ENCODE measurements at places on chromosomes 2 and 18.

DNA sequence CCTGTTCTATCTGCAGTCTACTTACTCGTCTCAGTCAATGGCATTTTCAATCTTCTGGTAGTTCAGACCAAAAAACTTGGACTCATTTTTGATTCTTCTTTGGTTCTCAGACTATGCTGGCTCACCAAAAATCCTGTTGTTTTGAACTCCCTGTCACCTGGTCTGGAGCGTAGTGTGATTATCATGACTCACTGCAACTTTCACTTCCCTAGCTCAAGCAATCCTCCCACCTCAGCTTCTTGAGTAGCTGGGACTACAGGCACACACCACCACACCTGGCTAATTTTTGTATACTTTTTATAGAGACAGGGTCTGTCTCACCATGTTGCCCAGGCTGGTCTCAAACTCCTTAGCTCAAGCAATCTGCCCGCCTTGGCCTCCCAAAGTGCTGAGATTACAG lies 163.3 kb upstream of the CDH7 start:
- no peak for DNase-seq

DNA sequence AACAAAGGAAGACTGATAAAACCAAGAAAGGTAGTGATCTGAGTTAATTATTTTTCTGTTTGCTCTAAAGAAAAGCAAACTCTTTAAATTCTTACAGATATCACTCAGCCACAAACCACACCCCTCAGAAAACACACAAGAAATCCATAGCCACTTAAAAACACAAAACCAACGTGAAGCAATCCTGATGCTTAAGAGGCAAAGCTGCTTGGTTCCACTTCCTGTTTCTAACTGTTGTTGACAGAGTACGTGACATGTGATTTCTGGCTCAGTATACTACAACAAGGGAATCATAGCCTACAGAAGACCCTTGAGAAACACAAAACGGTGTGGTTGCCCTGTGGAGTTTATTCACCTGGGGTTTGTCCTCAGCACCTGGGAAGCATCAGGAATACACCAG lies 240.9 kb upstream of the APCDD1 start:
- no peak for DNase-seq

DNA sequence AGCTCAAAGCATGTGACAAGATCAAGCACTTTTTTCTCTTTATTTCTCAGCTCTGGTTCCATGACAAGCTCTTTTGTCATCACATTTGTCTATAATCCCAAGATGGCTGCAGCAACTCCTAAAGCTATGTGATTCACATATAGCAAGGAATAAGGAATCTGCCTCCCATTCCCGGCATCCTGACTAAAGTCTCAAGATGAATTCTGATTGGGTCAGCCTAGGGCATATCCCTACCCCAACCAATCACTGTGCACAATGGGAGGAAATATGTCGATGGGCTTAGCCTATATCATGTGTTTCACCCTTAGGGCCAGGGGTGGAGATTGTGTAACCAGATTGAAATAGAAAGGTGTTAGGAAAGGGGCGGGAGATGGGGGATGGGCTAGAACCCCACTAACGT lies 23.1 kb upstream of the COLEC12 start:
- DNase-seq = no peak

DNA sequence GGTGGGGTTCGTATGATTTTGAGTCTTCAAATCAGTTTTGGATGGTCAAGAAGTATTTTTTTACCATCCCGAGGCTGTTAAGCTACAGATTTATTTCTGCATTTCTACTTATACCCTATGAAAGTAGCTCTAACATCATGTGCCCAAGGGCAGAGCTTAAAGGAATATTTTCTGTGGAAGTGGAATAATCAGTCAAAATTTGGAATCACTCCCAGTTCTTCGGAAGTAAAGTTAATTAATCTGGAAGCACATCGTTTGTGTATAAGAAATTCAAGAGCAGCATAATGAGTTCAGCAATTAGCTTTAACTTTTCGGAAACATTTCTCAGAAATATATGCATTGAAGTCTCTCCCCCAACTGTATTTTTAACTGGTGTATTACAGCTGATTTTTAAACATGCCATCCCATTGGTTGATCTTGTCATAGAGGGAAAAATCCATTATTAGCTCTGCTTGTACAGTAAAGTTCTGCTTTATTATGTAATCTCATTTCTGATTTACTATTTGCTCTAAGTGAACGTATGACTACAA lies 510.1 kb downstream of the DCC start:
- no peak for DNase-seq

GRCh38 chr18:62186499-62186773 lies 420 bp downstream of the PIGN start:
- peak; percentile 74 for DNase-seq

- DNase-seq = no peak
Measured at GRCh38 chr2:6864923-6865345, 773 bp downstream of the CMPK2 start.

GRCh38 chr2:45776160-45776955 lies 124.9 kb downstream of the PRKCE start:
- no peak for DNase-seq

- no peak for DNase-seq
Measured at GRCh38 chr2:141187075-141187439, 943.8 kb downstream of the LRP1B start.

DNA sequence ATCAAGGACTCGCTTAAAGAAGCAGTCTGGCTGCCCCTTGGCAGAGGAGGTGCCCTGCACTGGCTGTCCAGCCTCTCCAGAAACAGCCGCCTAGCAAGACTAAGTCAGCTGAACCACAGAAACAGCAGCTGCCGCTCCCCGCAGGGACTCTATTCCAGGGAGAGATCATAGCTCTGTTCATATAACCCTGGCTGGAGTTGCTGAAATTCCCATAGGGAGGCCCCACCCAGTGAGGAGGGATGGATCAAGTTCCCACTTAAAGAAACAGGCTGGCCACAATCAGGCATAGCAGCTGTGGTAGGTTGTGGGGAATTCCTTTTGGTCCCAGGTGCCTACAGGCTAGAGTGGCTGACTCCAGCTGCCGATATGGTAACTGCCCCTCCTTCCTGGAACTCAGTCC lies 74.2 kb upstream of the MC4R start:
- no peak for DNase-seq

GRCh38 chr2:60472663-60473289 lies 80.7 kb downstream of the BCL11A start:
- DNase-seq = no peak

Data from NCI-H1105 (cell line).